ENCODE measurements at places on chromosomes 2 and 18.

DNA sequence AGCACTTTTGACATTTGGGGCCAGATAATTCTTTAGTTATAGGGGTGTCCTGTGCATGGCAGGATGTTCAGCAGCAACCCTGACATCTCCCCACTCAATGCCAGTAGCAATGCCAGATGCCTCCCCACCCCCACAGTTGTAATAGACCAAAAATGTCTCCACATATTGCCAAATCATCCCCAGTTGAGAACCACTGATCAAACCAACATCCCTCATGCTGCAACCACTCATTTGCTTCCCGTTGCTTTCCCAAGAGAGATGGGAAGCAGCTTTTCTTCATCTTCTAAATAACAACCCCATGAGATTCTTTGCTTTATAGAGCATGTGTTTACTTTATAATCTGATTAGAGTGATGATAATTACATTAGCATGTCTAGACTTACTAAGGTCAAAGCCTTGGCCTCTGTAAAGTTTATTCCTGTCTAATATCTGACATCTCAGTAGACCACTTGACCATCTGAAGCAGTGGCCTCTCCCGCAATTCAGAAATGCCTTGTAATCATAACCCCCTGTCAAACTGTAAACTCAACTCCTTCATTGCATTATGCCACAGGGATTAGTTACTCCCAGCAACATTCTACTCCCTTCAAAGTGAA is 28.7 kb upstream of the C1D start:
- DNase-seq: no peak

- DNase-seq: no peak
Measured at GRCh38 chr18:62521593-62521992, 1.2 kb upstream of the ZCCHC2 start.

GRCh38 chr2:134491022-134491421 is 227.8 kb downstream of the TMEM163 start:
- DNase-seq: no peak

DNA sequence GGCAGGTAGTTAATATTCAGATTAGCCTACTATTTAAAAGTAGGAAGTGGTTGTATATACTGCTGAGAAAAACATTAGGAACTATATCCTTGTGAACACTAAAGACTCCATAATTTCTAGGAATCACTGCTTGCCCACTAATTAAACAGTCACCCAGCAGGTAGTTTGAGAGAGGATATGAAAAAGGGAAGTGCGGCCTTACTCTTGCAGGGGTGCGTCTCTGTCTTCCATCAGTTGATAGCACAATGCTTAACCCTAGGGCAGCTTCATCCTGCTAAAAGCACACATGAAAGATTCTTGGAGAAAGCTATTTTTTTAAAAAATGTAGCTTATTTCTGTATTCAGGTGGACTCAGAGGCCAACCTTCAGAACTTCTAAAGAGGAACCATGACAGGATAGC is 53.1 kb upstream of the ATP5MC3 start:
- DNase-seq: no peak

GRCh38 chr2:226619707-226620106 is 179.9 kb downstream of the IRS1 start:
- no peak for DNase-seq

DNA sequence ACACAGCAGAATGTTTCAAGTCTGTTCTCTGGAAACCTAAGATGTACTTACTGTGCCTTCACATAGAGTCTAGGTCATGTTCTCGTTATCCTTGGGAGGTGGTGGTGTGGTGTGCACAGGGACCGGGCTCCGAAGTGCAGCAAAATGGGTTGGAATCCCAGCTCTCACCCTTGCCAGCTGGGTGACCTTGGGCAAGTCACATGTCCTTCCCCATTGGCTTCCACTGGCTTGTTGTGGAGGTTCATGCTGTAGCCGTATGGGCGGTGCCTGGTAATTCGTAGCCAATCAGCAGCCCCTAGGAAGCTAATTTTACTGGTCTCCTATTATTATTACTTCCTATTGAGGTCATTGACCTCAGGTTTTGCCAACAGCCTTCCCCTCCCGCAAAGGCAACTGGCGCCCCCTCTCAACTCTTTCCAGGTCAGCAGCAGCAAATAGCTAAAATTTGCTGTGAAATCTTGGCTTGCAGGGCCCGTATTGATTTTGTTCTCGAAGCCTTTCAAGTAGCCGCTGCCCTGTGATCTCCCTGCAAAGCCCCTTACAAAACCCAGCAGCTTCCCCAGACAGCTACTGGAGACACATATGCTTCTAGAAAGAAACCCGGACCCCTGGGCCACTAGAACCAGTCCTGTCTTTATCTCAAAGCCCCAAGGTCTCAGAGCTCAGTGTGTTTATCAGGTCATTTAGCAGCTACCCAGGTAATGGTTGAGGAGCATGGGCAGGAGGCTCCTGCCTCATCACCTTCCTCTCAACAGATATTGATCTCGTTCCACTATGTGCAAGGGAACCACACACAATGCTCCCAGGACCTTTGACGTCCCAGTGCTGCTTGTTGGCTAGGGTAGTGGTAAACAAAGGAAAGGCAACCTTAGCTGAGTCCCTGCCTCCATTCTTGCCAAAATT is 66.5 kb upstream of the SLC1A4 start:
- no peak for DNase-seq

DNA sequence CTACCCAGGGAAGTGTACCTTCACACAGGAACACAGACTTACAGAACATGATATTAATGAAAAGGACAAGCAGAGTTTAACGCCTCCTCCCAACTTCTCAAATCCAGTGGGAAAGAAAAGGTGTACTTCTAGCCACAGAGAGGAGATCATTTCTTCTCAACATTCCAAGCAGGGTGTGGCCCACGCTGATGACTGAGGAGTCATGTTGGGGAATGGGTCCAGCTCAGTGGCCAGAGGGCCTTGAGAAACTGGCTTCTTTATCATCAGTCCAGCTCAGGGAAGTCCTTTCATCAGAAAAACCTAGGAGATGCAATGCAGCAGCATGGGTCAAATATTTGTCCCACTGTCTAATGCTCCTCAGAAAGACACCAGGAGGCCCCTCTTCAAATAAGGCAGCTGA is 63.0 kb downstream of the RBM43 start:
- DNase-seq: no peak

- no peak for DNase-seq
Measured at GRCh38 chr2:75033516-75033915, 75.1 kb downstream of the POLE4 start.

- DNase-seq: no peak
Measured at GRCh38 chr2:48249025-48249424, 280.9 kb upstream of the STON1 start.

Measured in stimulated activated CD8-positive, alpha-beta memory T cell treated with anti-CD3 and anti-CD28 coated beads, Interleukin-2, amount 100 ng/mL, for 1 hour (primary cell).